Foreskin fibroblast (primary cell): ENCODE measurements at places on chromosomes 13 and 19.

DNA sequence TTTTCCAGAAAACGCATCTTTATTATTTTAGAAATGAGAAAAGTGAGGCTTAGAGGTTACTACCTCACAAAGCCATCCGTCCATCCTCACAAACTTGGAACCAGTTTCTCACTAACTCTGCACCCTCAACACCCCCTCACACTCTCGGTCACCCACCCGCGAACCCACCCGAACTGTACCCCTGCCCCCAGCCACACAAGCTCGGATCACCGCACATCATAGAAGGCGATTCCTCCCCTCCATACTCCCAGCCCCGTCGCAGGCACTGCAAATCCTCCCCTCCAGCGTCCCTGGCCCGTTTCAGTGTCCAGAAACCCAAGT, 238 bp downstream of the ZNF260 start:
- DNase-seq, result no peak

- no peak for DNase-seq
Measured at GRCh38 chr19:1125601-1126467, 22.0 kb downstream of the GPX4 start.

GRCh38 chr13:110894086-110894485, 20.8 kb downstream of the ANKRD10 start:
- DNase-seq, result no peak

DNA sequence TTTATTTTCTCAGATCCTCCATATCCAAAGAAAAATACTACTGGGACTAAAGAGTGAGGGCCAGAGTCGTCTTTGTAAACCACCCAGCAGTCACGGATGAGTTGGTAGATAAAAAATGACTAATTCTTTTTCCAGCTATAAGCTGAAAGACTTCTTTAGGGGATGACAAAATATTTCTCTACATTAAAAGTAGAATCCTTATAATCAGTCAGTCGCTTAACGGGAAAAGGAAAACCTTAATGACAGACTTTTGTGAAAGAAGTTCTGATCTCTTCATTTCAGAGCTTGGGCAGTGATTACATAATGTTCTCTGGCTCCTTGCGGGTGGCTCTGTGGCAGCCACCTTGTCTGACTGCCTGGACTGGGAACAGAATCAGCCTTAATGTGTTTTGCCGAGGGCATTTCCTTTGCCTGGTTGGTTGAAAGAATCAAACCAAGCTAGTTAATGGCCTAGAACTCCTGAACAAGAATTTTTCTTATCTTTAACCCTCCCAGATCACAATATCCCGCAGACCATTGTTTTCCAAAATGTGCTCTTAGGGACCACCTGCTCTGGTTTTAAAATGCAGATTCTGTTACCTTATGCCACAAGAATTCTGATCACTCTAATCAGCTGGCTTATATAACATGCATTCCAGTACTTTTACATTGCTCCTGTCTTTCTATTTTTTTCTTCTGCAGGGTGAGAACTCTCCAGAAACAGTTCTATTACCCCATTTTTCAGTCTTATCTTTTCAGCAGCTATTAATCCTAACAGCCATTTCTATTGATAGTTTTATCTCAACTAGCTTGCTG, 2.5 kb downstream of the ITM2B start:
- DNase-seq, result no peak

- peak; percentile 42 for DNase-seq
Measured at GRCh38 chr19:3440082-3440481, 40.2 kb downstream of the SMIM24 start.

- no peak for DNase-seq
Measured at GRCh38 chr13:59230484-59231264, 933.1 kb downstream of the DIAPH3 start.

DNA sequence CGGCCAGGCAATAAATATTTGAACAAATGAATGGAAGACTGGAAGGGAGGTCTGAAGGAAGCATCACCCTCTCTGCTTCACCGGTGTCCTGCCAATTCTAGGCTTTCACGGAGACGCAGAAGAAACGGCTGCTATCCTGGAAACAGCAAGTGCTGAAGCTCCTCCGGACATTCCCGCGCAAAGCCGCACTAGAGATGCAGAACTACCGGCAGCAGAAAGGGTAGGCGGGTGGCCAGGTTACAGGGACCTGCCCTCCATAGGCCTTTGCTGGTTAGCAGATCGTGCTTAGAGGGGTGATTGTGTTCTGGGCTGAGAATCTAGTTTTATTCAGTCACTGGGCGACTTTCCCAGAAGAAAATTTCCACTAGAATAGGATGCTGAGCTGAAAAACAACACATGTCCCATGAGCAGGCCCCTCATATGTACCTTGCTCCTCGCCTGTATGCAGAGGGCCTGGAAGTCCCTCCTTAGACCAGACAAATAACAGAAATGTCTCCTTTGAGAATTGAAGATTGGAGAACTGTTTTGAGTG, 11.0 kb downstream of the PAF1 start:
- DNase-seq, result no peak

GRCh38 chr13:31848621-31849020, 109.3 kb downstream of the RXFP2 start:
- DNase-seq, result no peak

GRCh38 chr13:49407068-49407467, 36.8 kb downstream of the CAB39L start:
- DNase-seq, result no peak

DNA sequence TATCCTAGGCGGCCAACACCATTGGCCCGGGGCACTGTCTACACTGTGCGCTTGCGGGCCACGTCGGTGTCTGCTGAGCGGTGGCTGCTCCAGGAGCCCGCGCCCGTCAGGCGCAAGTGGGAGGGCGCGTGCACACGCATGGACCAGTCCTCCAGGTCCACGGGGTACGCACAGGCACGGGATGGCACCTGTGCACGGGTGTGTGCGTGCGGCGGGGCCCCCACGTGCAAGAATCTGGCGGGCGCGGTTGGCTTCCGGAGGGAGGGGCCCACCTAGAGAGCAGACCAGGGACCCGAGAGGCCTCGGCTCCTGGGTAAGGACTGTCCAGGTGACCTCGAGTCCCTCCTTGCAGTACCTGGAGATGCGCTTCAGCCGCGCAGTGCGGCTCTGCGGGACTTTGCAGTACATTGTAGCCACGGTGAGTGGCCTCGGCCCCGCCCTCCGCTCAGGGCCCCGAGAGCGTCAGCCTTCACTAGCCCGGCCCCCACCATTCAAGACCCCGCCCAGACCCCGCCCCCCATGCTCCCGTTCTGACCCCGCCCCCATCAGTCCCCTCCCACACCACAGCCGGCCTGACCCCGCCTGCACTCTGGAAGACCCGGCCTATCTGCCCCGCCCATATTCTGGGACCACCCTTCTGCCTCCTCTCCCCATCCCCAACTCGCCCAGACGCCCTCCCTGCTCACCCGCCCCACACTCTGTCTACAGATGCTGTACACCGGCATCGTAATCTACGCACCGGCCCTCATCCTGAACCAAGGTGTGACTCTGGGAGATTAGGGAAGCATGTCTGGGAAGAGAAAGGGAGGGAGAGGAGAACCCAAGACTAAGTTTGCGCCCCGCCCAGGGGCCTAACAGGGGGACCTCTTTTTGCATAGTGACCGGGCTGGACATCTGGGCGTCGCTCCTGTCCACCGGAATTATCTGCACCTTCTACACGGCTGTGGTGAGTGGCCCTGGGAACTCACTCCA, 2.3 kb downstream of the SLC5A5 start:
- DNase-seq, result peak; percentile 56
